ENCODE measurements at places on chromosomes 6 and 20.
A peak's percentile ranks its signal among the peaks of the same experiment; 100 is the strongest.

GRCh38 chr20:44478206-44478605, 2.5 kb downstream of the TTPAL start:
- no peak for DNase-seq

DNA sequence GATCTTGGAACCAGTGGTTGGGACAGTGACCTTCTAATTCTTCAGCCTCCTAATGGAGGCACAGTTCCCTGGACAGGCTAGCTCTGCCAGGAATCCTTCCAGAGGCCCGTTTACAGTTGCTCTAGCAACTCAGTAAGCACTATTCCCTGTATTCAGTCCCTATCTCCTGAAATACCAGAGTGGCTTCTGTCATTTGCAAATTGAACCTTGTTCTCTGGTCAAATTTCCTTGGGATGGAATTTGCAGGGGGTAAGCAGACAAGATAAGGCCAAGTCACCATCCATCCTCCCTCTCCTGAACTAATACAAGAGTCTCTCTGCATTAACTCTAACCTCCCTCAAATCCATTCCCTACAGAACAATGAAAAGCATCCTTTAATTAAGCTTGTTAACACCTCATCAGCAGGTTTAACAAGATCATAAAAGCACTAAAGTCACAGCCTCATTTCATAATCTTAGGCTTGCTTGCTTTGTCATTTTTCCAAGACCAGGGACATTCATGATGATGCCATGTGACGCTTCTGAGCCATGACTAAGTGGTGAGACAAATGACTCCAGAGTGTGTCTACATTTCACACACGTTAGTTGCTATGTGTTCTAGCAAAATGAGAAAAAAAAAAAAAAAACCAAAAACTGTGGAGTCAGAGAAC, 37.1 kb downstream of the SLC22A23 start:
- no peak for DNase-seq

DNA sequence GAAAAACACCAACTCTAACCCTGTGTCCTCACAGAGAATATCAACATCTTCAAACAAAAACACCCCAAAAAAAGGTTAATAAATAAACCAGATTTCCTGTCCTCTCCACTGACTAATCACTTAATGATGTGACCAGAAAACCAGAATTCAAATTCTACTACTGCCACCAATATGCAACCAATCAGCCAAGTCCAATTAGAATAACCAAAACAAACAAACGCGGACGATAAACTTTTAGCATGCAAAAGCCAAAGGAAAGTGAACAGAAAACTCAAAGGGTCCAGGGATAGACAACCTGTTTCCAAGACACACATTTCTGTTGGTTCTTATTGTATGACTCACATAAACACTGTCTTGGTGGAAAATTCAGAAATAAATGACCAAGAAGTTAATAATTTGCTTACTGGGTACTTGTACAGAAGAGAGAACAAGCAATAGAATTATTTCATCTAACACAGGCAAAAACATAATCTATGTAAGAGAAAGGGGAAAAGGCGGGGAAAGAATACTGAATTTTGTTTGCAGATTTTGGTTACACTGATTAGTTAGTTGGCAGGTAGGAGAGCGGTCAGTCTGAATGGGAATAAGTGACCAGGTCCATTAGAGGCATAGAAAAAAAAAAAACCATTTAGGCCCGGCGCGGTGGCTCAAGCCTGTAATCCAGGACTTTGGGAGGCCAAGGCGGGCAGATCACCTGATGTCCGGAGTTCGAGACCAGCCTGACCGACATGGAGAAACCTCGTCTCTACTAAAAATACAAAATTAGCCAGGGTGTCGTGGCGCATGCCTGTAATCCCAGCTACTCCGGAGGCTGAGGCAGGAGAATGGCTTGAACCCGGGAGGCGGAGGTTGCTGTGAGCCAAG, 34.1 kb downstream of the HFE start:
- DNase-seq, result no peak

DNA sequence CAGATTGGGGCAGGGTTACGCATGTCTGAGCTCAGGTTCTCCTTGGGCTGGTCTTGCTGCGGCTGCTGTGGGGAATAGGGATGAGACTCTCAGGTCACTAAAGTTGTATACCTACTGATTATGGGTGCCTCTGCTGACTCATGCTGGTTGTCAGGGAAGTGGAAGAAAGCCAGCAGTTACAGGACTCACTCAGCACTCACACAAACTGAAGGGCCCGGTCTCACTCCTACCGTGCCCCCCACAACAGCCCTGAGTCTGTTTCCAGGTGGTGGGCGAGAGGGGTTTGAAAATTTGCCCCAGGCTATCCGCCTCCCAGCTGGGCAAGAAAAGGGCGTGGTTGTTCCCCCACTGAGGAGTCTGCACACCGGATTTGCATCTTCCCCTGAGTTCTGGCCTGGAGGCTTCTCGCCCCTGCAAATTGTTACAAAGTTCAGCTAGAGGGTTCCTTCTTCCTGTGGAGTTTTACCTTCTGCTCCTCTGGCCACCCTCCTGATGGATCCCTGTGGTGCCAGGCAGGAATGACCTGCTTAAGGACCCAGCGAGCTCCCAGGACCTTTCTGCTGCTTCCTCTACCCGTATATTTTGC, 659.2 kb downstream of the HDGFL1 start:
- no peak for DNase-seq

DNA sequence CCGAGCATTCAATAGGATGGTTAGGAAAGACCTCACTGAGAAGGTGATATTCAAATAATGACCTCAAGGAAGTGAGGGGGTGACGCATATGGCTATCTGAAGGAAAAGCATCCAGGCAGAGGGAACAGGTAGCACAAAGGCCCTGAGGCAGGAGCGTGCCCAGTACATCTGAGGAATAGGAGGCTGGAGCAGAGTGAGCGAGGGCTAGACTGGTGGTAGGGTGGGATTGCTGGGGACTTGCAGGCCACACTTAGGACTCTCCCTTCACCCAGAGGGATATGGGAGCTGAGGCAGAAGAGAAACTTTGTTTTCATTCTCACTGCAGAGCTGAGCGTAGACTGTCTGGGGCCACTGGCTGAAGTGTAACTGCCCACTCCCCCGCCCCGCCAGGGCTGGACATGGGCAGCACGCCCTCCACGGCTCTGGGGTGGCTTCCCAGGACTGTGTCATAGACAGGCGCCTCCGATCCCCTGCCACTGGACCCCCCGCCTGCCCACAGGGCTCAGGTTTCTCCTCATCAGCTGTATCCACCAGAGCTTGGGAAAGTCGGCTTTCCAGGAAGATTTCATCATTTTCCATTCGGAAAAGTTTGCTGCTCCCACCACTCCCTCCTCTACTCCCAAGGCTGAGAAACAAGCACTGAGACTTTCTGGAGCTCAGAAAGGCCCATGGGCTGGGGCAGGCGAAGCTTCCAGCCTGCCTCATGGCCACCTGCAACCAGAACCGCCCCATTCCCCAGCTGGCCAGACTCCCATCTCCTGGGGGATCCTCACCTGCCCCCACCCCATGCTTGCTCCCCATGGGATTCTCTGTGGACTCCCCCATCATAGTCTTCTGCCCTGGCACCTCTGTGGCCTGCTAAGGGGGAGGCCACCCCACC, 142.6 kb downstream of the MRPL14 start:
- DNase-seq, result no peak

DNA sequence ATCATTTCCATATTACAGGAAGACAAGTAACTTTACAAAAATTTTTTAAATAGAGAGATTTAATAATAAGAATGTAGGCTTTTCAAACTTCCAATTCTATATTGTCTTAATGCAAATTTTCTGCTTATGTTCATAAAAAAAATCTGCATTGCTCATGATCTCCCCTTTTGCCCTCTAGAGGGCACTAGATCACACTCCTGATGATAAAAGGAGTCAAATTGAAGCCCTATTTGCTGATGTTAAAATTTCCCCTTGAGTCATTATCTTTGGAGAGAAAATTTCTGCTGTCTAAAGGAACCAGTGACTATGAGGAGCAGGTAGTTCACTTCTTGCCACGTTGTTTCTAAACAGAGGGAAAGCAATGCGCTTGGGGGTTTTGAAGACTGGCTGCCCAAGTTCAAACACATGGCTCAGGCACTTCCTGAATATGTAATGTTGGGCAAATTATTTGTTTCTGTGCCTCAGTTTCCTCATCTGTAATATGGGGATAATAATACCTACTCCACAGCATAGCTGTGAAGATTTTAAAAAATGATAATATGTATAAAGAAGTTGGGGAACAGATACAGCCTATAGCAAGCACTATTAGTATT, 874.2 kb downstream of the TFAP2A start:
- DNase-seq, result peak; percentile 8

GRCh38 chr6:50818673-50819072, at the start of gene TFAP2B:
Gene TFAP2B (plus strand): TSS chr6:50818871. CDS start chr6:50818892, 21 bp downstream.
- DNase-seq, result no peak

DNA sequence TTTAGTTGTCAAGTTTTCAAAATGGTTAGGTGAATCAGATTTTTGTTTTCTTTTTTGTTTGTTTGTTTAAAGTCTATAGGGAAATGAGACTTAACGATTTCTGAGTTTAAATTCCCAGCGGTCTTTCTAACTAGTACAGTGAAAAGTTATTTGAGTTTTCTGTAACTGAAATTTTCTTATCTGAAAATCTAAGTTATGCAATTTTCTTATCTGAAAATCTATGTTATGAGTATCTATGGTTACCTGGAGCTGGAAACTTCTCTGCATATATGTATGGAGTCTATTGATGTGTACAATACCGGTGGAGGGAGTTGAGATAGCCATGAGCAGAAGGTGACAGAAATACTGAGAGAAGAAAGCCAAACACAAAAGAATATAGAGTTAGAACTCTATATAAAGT, 102.6 kb downstream of the MANEA start:
- DNase-seq, result no peak

DNA sequence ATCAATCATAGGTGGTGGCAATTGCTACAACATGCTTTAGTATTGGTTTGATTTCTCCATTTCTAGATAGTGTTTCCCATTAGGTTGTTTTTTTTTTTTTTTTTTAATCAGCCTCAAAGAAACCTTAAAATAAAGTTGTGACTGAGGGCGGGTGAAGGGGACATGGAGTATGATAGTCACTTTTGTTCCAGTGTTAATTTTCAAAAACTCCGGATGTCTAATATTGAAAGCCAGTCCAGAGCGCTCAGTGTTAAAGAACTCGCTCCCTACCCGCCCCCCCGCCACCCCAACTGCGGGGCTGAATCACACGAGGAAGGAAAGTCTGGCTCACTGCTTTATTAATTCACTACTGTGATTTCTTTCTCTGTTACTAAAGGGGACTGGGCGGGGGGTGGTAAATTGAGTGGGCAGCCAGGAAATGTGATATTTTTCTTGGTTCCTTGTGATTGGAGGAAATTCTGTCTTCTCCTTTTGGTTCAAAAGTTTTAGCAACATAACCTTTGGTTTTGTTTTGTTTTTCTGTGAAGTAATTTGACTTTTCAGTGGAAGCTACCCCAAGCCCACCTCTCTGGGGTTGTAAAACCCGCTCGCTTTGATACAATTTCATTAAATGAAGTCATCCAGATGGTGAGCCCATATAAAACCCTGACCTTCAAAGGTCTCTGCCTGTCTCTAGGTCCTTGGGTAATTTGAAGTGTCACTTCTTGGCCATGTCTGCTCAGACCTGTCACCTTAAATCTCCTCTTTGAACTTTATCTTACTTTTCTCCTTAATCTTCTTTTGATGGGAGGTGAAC, 38.0 kb downstream of the TNFAIP3 start:
- DNase-seq, result no peak

- DNase-seq, result peak; percentile 11
Observed at GRCh38 chr20:15759594-15759993, 813.7 kb downstream of the KIF16B start.

- no peak for DNase-seq
Observed at GRCh38 chr6:111250791-111251354, 163.6 kb downstream of the SLC16A10 start.

- no peak for DNase-seq
Observed at GRCh38 chr6:122454673-122455072, 16.9 kb downstream of the SERINC1 start.

DNA sequence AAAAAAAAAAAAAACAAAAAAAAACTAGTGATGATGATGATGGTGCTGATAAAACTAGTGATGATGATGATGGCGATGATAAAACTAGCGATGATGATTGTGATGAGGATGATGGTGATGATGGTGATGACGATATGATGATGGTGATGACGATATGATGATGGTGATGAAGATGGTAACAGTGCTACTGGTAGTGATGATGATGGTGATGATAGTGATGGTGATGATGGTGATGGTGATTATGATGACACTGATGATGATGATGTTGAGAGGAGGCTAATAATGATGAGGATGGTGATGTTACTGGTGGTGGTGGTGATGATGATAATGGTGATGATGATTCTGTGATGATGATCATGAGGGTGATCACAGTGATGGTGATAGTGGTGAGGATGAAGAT, 345.5 kb upstream of the CDH4 start:
- DNase-seq, result no peak

DNA sequence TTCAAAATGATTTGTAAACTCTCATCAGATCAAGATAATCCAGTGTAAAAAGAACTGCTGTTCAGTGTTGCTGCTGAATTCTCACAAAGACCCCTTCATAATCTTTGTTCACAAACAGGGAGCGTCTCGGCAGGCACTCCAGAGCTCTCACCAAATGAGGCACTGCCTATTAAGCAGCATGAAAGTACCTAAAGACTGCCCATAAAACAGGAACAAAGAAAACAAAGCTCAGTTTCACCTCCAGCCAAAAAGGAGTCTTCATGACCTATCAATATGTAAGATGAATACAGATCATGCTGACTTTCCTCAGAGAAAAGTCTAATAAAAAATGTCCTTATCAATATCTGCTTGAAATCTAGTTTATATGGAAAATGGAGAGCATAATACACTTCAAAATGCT, 41.8 kb downstream of the GPR63 start:
- DNase-seq, result no peak

DNA sequence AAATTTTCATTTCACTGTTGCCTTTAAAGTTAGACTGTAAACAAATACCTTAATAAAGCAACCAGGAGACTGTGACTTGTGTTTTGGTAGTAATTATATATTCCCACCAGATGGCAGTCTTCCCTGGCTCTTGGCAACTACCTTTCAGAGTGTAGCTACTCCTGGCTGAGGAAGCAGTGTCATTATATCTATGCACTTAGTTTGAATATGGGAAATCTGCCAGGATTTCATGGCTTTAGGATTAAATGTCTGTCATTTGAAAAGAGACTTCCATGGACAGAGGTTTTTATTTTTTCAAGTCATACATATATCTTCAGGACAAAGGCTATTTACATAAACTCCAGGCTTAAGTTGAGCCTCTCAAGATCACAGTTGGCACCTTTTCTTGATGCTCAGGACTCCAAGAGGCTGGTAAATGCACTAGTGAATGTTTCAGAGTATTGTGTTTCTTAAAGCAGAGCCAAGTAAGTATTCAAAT, 160.1 kb downstream of the C6orf58 start:
- DNase-seq, result peak; percentile 56

- no peak for DNase-seq
Observed at GRCh38 chr6:110233770-110234374, 53.6 kb downstream of the CDC40 start.

DNA sequence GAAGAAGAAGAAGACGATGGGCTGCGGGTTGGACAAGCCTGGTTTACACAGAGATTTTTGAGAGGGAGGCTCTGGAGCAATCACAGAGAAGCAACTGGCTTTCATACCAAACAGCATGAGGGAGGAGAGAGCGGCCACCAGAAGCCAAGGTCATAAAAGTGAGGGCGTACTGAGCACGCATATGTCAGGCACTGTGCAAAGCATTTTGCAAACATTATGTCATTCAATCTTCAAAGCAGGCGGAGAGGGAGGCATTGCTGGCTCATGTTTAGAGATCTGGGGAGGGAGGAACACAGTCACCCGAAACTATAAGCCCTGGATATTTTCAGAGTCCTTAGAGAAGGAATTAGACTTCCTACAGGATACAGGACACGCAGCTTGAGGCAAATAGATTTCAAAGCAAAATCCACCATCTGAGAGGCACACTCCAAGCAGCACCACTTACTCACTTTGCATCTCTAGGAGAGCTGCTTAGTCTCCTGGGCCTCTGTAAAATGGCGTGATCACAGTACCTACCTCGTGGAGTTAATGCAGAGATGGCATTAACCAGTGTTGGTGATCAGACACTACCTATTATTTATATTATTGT, 24.6 kb downstream of the RAMACL start:
- no peak for DNase-seq

Data from NCI-H2227 treated with DMSO at 0.1 percent for 48 hours (cell line).